ENCODE measurements at places on chromosomes 3 and 15.
A peak's percentile ranks its signal among the peaks of the same experiment; 100 is the strongest.

GRCh38 chr3:127747751-127748521 is 74.4 kb downstream of the MGLL start:
- no peak for DNase-seq

- DNase-seq, result no peak
Measured at GRCh38 chr3:33826688-33827087, 28.3 kb downstream of the PDCD6IP start.

- DNase-seq, result peak; percentile 16
Measured at GRCh38 chr15:100714034-100714748, 111.8 kb downstream of the ASB7 start.

- no peak for DNase-seq
Measured at GRCh38 chr15:100332231-100332630, 9.5 kb downstream of the ADAMTS17 start.

GRCh38 chr15:60649845-60650548 is 171.1 kb upstream of the ICE2 start:
- no peak for DNase-seq

DNA sequence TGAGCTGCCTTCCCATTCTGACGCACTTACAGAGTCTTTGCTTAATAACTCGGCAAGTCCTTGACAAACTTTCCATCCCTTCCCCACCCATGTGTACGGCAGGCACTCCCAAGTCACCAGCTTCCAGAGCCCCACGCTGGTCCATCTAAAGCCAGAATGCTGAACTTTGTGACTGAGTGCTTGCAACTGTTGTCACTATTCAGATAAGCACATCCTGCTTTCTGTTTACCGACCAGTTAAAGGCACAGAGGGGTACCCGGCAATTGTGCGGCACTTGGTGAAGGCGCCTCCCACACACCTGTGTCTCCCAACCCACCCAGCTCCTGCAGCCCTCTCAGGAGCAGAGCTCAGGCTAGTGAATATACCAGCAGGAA is 430.6 kb downstream of the FOXP1 start:
- no peak for DNase-seq

- no peak for DNase-seq
Measured at GRCh38 chr15:74836846-74837245, 6.1 kb downstream of the ULK3 start.

- no peak for DNase-seq
Measured at GRCh38 chr15:95923792-95924191, 406.7 kb upstream of the NR2F2 start.
